M059J (cell line): ENCODE measurements at places on chromosomes 6 and 20. TPM values are rescaled to one million over a fixed set of nuclear protein-coding genes. Genes with fewer than 3 reads are reported as not detected.

GRCh38 chr20:58515233-58516212 is at the start of gene APCDD1L:
APCDD1L (minus strand) TSS chr20:58515399; CDS start chr20:58514707, 692 bp downstream.
- peak; percentile 89 for DNase-seq

MAFB gene
- 4.2 and 7.4 TPM in 2 replicates for total RNA-seq

DNA sequence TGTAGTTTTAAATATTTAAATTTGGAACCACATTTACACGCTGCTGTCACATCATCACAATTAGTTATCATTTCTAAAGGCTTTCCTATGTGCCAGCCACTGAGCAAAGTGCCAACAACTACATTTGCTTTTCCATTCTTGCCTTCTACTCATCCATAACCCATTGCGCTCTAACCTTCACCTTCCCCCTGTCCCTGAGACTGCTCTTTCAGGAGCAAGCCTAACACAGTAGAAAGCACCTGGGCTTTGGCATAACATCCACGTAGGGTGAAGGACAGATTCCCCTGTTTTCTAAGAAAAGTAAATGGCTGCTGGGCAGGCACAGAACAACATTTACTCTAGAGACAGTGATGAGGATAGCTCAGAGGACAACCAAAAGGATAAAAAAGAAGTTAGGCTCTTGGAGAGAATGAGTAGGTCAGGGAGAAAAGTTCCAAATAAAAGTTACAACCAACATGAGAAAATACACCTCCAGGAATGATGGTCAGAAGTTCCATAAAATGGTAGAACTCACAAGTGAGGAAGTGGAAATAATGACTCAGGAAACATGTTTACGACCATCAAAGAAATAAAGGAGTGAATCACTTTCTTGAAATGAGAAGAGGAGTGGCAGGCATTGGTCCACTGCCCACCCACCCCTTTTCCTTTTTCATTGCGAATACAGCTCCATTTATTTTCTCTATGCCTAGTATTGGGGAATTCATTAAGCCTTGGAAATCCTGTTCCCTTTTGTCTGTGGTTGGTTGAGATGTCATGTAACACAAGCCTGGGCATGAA is 77.2 kb downstream of the PFDN4 start:
- DNase-seq: peak; percentile 79

ALDH8A1 gene
- not detected in 2 replicates for total RNA-seq

TTLL9 gene
- total RNA-seq: not detected in 2 replicates

DNA sequence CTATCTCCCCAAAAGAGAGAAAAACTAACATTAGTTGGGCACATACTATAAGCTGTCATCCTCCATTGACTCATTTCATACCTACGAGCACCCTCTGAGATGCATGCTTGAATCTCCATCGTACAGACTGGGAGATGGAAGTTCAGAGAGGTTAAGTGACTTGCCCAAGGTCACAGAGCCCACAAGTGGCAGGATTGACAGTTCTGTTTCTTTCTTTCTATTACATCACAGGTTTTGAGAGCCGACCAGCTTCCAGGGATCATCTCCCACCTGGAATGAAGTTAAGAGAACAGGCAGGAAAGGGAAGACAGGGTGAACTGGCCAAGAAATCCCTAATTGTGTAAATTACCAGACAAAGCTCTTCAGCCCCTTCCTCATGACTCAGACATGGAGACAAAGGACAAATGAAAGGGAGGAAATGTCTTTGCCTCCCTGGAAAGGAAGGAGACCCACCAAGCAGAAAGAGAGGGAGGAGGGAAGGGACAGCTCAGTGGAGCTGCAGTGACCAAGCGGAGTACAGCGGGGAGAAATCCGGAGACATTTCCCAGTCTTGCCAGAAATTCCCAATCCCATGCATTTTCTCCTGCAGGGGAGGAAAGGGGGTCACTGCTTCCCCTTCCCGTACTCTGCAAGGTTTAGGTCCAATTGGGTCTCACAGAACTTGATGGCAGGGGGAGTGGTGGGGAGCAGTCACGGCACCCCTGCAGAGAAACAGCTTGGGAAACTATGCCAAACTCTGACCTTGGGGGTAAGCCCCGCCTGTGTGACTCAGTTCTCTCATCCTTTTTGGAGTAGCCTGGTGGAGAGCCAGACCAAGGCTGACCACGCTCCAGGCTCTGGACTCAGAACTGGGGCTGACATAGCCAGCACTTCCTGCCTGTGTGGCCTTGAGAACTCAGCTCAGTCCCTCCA is 154.3 kb downstream of the ANKRD60 start:
- DNase-seq: peak; percentile 89

LPA gene
- not detected in 2 replicates for total RNA-seq

DNA sequence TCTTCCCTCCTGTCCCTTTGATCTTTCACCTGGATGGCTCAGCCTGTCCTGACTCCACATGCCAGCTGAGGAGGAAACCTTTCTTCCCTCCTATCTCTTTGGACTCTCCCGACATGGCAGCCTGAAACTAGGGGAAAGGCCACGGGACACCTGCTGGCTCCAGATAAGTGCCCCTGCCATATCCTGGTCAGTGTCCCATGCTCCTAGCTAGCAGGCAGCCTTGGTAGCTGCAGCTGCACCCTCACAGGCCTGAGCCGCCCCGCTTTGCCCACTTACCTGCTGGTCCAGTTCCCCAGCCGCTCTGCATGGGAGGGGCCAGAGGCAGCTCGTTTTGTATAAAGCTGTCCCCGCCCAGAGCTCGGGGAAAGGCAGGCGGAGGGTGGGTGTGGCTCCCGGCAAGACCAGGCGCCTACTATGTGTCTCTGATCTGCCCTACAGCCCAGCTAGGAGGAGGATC is 7.4 kb upstream of the SLC52A3 start:
- no peak for DNase-seq

GRCh38 chr20:17569616-17570346 is at the start of gene DSTN:
DSTN (plus strand) TSS chr20:17570075; CDS start chr20:17570209, 134 bp downstream.
- DNase-seq: peak; percentile 98

GRCh38 chr6:75893776-75894152 is 144.7 kb downstream of the MYO6 start:
- no peak for DNase-seq

GRCh38 chr20:38203337-38203980 is 38.4 kb upstream of the TGM2 start:
- DNase-seq: no peak

NKAIN4 gene
- total RNA-seq: not detected in 2 replicates

MEP1A gene
- not detected in 2 replicates for total RNA-seq

DNA sequence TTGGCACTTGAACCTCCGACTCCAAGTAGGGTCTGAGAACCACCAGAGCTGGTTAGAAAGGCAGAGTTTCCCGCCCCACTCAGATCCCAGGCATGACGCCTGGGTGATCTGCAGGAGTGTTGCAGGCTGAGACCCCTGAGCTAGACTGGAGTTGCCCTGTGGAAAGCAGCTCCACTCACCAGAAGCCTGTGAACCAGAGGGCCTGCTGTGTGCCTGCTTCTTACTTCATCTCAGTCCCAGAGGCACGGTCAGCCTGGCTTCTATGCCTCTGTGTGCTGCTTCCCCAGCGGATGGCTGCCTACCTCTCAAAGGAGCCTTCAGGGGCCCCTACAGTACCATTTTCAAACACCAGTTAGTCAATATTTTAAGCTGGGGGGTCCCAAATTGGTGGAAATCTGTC is 15.6 kb upstream of the CCN6 start:
- DNase-seq: no peak

DNA sequence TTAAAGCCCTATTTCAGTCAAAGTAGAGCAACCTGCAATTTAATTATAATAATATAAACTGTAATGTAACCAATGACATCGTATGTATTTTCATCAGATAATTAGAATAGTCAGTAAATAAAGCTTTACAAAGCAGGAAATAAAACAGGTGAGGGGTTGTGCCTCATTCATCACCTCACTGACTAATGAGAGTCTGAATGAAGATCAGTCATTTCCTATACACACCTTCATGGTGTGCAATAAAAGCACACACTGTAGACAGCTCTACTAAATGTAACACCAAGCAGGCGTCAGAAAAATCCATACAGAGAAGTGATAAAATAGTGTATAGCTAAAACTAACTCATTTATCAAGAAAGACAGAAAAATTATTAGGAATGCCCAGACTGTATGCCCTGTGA is 105.9 kb downstream of the MAN1A1 start:
- no peak for DNase-seq

- no peak for DNase-seq
Measured at GRCh38 chr6:2821554-2821953, 20.1 kb downstream of the SERPINB1 start.

GRCh38 chr6:41239467-41240159 is 11.5 kb downstream of the TREML4 start:
- DNase-seq: no peak

SPEF1 gene
- total RNA-seq: 0.27 and 0.34 TPM in 2 replicates

DNA sequence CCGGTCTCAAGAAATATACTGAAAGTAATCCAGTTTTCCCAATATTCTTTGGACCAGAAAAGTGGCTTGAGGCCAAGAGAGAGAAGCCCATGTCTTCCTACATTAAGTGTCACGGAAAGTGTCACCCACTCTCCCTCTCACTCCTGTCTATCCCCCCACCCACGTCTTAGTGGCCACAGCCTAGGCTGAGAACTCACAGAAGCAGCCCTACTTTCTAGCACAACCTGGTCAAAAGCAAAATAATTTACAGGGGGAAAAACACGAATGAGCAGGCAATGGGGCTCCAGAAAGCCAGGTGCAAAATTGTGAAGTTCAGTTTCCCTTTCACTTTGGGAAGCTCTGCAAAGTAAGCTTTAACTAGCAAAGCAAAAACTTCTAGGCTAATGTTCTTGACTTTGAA is 118.0 kb downstream of the OPRM1 start:
- DNase-seq: peak; percentile 24

C6orf141 gene
- total RNA-seq: 11.7 and 16.6 TPM in 2 replicates

- DNase-seq: no peak
Measured at GRCh38 chr20:37961066-37961465, 58.1 kb downstream of the VSTM2L start.

DNA sequence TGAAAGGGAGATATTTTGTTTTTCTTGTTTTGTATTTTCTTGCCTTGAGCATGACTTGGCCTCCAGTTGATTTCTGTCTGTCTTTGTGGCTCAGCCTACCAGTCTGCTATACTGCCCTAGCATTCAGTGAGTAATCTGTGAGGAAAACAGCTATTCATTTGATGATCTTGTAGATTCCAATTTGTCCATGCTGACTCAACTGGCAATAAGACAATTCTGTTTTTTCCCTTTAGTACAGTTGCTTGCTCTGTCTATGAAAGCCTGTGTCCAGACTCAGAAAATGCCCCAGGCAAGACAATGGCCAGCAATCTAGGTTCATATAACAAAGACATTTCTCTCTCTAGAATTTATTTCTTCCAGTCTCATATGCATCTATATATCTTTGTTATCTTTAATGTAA is 10.9 kb upstream of the SOX4 start:
- DNase-seq: peak; percentile 78

- no peak for DNase-seq
Measured at GRCh38 chr20:33783818-33784217, 27.3 kb upstream of the CHMP4B start.

GNMT gene
- total RNA-seq: 0.54 TPM in 1 of 2 replicates, not detected in the other

DNA sequence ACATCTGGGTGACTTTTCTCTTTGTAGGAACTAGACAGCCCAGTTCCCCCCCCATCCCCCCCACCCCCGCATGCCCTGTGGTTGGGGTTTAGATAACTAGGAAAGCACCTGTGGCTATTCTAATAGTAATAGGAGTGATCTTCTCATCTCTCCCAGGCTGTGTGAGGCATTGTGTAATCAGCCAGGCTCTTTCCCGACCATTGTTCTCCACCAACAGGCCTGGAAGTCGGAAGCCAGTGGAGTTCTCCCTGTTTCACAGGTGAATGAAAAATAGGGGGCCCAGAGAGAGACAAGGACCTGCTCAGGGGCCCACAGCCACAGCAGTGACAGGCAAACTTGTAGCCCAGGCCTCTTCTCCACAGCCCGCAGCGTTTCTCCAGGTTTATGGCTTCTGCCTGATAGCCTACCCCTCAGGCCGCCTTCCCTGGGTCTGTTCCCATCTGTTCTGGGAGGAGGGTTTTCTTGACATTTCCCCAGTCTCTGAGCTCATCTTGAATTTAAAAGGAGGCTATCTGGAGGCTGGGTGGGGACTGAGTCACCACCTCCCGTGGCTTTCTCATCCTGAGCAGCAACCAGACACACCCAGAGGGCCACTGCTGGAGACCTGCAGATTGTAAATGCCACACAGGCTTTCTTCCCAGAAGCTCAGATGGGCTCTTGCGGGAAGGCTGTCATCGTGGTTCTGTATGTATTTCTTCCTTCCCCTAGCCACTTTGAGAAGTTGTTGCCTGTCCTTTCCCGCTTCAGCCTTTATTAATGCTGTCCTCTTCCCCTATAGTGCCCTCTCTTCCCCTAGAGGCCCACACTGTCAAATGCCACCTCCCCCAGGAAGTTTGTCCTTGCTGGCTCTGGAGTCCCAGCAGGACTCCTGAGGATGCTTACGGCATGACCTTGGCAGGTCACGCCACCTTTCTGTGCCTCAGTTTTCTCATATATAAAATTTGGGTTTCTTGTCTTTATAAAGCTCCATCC is 75.9 kb upstream of the MYL9 start:
- peak; percentile 97 for DNase-seq

GRCh38 chr6:3058957-3059356 is 9.3 kb upstream of the RIPK1 start:
- DNase-seq: no peak

- no peak for DNase-seq
Measured at GRCh38 chr20:11537032-11537431, 380.7 kb upstream of the BTBD3 start.

RBM24 gene
- total RNA-seq: 24.1 and 27.9 TPM in 2 replicates

DNA sequence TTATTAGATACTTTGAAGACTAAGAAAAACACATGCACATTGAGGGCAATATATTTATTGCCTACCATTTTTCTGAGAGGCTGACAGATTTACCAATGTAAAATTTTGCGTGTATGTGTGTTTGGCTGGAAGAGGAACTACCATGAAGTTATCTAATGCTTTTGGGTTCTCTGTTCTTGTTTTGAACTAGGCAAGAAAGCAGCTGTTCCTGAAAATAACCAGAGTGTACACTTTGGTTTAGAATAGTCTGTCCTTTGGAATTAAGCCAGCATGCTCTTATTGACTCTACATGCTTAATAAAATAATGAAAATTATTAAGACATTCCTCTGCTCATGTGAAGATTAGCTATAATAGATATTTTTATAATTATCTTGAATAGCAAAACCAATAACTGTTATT is 129.2 kb downstream of the MYB start:
- no peak for DNase-seq

GRCh38 chr6:26598267-26598666 is 1.5 kb downstream of the ABT1 start:
- no peak for DNase-seq

DNA sequence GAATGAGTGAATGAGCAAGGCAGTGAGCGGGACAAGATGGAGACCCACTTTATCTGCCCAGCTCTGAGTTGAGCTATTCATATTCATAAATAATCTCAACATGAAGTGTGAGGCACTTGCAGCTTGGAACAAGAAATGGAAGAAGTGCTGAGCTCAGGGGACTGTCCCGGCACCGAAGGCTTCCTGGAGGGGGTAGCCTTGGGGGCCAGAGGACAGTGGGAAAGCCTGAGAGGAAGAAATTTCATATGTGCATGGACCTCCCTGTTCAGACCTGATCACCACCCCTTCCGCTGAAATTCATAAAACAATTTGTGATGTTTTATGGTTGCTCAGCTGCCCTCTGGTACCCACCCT is 103.2 kb downstream of the TOX2 start:
- DNase-seq: no peak

HLA-DRB5 gene
- total RNA-seq: not detected in 2 replicates

C4B gene
- total RNA-seq: 3.0 and 3.1 TPM in 2 replicates

SLC22A2 gene
- not detected in 2 replicates for total RNA-seq
